ENCODE measurements at places on chromosomes 3 and 15.

DNA sequence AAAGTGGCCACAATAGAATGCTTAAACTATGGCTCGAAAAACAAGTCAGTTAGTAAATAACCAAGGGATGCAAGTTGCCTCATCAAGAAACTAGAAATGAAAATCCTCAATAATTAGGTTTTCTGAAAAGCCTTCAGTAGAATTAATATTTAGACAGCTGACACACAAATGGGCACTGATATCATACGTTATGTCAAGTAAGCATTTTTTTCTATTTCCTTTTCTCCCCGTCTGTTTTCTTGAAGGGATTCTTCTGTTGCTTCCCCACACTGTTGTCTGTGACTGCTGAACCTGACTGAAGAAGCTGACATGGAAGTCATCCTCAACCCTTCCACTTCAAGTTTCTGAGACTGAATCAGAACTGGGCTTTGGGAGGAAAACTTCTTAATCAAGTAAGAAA lies 151.8 kb upstream of the CADM2 start:
- DNase-seq = no peak

DNA sequence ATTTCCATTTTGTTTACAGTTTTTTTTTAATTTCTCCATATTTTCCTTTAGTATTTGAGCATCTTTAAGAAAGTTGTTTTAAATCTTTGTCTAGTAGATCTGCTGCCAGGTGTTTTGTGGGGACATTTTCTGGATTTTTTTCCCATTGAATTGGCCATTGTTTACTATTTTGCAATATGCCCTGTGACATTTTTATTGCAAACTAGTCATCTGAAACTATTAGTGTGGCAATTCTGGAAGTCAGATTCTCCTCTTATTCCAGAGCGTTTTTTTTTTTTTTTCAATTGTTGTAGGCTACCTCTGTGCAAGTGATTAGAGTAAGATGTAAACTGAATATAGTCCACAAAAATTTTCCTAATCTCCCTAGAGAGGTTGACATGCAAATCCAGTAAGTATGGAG lies 334.2 kb downstream of the PYDC2 start:
- no peak for DNase-seq

DNA sequence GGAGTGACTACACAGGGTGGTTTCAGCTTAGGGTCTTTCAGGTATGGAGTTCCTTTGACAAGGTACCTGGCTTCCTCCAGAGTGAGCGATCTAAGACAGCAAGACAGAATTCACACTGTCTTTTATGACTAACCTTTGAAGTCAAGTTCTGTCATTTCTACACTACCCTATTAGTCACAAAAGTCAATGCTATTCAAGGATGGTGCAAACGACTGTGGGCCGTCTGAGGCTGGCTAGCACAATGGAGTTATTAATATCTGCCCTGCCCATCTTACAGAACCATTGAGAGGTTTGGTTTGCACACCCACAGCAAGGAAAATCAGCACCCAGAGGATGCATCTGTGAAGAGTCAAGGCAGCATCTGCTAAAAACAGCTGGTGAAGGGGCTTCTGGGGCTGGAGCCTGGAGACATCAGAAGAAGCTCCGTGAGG lies 62.9 kb upstream of the XCR1 start:
- DNase-seq = no peak

DNA sequence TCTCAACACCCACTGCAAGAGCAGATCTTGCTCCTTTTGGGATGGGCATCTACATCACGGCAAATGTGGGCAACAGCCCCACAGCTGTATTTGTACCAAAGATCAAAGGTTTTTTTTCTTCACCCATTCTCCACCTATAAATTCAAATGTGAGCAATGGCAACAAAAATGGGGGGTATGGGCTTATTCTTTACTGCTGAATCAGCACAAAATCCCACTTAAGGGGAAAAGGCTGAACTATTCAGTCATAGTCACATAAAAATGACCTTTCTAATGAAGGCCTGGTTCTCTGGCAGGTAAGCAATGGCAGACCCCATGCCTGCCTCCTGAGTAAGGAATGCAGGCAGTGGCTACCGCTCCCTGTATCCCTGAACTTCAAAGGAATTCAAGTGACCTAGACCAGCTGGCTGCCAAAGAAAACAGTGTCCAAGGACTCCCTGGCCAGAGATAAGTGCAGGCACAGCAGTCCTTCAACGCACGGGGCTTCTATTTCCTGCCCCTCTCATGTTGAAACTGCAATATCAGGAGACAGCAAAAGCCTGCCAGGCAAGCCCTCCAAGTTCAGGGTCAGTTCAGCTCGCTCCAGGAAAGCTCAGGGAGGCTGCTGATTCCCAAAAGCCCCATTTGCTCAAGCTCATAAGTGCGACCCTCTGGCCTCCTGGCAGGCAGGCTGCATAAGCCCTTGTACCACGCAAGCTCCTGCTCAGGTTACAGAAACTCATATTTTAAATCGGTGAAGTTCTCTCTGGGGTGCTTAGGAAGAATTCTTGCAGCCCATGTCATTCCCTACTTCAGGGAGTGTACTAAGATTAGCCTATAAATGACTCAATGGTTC lies 134.1 kb downstream of the PDZRN3 start:
- no peak for DNase-seq

DNA sequence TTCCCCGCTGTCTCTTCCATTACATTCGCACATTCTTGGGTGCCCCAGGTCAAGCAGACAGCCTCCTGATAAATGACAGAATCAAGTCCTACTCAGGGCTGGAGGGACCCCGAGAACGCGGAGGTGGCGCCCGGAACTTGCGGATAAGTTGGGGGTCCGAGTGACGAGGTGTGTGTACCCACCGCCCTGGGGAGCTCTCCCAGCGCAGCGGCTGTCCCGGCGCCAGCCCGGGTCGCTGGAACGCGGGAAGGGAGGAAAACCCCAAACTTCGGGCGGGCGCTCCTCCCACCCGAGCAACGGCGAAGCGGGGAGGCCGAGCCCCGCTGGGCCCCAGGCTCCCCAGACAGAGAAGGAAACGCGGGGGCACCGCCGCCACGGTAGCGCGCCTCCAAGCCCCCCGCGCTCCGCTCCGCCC lies 550 bp downstream of the CLN6 start:
- no peak for DNase-seq

GRCh38 chr3:122055215-122055614 lies at the start of gene CD86:
TSS of gene CD86 (plus strand) at chr3:122055362. CDS start at chr3:122055490, 128 bp downstream.
- no peak for DNase-seq

GRCh38 chr3:124361566-124361965 lies 368.7 kb upstream of the UMPS start:
- no peak for DNase-seq

DNA sequence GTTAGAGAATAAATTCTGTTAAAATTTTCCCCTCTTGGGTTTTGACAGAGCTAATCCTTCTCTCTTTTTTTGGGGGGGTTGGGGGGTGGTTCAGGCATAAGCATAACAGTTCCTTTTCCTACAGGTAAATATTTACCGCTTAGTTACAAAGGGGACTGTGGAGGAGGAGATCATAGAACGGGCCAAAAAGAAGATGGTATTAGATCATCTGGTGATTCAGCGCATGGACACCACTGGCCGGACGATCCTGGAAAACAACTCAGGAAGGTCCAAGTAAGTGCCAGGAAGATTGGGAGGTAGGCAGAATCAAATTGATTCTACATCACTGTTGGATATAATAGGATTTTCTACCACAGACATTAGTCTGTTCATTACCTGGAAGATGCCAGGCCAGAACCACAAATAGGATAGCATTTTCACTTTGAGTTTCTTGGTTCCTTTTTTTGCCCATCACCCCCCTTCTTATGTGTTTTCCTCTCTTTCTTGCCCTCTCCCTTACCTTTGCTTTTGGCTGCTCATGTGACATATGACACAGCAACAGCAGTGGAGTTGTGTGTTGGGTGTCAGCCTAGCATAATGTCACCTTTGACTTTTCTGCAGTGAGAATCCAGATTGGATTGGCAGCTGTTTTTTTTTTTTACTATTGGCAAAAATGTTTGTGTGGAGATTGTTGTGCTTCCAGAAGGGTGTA lies 79.0 kb downstream of the CHD2 start:
- DNase-seq = peak; percentile 32

DNA sequence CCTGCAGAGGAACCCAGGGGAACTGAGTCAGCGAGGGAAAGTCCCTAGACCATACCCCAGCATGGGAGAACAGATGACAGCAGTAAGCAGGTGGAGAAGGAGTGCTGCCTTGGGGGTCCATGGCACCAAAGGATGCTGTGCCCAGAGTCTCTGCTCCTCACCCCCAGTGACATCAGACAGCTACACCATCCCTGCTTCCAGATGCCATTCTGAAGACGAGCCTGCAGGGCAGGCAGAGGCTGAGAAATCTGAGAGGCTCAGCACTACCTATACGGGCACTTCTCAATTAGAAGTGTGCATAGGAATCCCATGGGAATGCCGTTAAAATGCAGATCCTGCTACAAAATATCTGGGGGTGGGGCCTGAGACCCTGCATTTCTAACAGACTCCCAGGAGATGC lies 211.3 kb upstream of the NSMCE3 start:
- no peak for DNase-seq

DNA sequence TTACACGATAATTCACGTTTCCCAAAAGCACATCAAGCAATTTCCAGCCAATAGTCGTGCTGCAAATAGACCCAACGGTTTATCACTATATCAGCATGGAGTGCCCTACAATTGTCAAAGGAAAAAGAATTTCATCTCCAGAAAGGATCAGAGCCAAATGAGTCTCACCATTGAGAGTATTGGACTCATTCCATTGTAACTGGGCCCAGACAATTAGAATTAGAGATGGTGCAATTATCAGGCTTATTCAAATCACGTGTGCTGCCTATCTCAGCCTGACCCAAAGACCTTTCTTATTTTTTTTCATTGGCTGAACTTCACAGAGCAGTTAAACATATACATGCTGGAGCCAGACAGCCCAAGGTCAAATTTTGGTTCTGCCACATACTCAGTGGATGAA lies 87.0 kb upstream of the LRTM1 start:
- DNase-seq = no peak

DNA sequence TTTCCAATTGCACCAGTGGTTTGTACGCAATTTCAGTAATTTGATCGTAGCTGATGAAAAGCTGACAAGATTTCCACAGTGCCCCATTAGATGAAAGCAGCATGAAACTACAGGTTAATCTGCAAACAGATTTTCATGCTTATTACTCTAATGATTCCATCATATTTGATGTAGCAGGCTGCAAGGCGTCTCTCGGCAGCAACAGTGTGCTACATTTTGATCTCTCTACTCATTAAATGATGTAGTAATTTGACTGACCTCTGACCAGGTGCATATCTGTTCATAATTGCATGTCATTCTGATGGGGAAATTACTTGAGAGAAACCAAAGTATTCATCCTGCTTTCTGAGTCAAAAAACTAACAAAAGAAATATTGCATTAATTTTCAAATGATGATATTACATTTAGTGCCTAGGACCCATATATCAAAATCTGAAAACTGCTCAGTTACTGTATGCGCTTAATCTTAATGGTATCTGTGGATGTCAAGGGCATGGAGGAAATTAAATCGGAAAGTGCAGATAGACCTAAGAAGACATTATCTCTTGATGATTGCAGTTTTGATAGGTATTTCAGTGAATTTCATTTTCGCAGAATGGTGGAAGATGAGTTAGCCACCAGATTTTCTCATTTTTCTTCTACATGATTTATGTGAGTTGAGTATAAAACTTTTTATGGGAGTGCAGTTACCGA lies 198.5 kb downstream of the RSRC1 start:
- no peak for DNase-seq

DNA sequence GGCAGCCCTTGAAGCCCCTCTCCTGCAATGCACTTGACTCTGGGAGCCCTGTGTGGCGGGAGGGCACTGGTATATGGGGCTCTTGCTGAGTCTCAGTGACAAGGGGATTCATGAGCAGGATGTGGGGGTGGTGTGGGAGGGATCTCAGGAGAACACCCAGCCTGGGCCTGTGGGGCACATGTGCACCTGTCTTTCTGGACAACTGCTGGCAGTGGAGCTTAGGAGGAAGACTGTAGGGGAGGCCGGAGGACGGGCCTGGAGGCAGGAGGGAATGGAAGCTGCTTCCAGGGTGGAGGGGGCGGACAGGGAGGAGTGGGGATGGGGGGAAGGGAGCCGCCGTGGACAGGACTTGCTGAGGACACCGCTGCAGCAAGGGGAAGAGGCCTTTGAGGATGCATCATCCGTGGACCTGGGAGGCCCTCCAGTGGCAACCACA lies 10.8 kb upstream of the SNRPA1 start:
- no peak for DNase-seq

DNA sequence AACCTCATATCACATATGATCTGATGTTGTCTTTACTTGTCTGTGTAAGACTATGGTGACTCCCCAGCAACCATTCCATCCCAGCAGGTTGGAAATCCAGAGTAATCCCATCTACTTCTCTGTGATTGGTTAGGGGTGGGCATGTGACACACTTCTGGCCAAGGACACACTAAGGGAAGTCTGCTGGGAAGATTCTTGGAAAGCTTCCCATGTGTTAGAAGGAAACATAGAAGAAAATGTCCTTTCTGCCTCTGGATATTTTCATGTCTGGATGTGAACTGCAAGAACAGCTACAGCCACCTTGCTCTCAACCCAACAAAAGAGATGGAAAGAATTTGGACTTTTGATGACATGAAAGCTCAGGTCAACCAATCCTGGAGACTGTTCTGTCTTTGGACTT lies 2.6 kb upstream of the UBE2Q2 start:
- peak; percentile 81 for DNase-seq

DNA sequence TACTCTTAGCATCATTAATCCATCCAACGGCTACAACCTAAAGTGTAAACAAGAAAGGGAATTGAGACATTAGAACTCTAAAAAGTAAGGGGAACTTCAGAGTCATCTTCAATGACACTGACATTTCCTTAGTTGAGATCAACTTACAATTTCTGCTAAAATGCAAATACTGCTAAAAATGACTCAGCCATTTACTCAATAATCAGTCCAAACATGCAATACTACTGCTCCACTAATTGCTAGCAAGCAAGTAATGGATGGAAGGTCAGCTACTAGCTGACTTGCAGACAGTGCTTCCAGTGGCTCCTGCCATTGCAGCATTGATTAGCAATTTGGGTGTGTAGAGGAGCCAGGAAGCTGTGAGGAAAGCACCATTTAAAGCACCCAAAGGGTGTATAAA lies 28.4 kb downstream of the CD200R1L start:
- DNase-seq = no peak

DNA sequence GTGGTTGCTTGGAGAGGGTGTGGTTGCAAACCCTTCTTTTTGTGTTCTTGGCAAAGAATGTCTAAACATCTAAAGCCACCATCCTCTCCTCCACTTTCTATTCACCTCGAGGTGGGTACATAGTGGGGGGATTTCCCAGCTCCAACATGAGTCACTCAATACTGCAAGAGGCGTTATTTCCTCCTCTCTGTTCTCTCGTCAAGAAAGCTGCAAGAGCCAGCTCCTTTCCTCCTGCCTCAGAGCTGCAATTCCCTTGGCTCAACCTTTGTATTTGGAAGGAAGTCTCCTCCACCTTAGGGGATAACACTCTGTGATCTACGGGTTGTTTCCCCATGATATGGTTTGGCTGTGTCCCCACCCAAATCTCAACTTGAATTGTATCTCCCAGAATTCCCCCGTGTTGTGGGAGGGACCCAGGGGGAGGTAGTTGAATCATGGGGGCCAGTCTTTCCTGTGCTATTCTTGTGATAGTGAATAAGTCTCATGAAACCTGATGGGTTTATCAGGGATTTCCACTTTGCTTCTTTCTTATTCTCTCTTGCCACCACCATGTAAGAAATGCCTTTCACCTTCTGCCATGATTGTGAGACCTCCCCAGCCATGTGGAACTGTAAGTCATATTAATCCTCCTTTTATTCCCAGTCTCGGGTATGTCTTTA lies 138.4 kb downstream of the PLCL2 start:
- peak; percentile 57 for DNase-seq

- peak; percentile 63 for DNase-seq
Observed at GRCh38 chr15:56058986-56059385, 65.6 kb upstream of the NEDD4 start.
